ENCODE measurements at places on chromosomes 3 and 15.
A peak's percentile ranks its signal among the peaks of the same experiment; 100 is the strongest.

GRCh38 chr15:99909592-99910295 is 176.5 kb upstream of the LYSMD4 start:
- DNase-seq, result peak; percentile 40

DNA sequence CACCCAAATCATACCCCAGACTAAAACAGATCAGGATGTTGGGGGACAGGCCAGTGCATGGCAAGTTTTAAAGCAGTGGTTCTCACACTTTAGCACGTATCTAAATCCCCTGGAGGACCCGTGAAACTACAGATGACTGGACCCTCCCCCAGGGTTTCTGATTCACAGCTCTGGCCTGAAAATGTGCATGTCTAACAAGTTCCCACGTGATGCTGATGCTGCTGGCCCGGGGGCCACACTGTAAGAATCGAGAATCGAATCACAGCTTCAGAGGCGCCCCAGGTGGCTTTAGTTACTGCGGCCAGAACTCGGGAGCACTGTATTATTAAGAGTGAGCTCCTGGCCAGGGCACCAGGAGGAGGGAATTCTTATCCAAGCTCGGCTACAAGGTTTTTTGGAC is 11.6 kb downstream of the ADAMTS17 start:
- no peak for DNase-seq

DNA sequence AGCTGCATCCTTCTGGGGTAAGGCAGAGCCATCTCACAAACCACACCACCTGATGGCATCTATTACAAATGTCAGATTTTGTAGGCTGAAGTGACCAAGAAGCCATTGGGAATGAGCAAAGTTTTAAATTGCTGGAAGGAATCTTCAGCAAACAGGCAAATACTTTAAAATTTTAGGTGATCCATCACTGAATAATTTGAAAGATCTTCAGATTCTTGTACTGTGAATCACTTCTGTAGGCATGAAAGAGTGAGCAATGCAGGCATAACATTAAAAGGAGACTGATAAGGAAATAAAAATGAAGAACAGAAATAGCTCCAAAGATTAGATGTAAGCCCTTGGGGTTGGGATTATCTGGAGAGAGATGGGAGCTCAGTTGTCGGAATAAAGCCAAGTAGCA is 36.0 kb upstream of the ALDH1L1 start:
- DNase-seq, result no peak

DNA sequence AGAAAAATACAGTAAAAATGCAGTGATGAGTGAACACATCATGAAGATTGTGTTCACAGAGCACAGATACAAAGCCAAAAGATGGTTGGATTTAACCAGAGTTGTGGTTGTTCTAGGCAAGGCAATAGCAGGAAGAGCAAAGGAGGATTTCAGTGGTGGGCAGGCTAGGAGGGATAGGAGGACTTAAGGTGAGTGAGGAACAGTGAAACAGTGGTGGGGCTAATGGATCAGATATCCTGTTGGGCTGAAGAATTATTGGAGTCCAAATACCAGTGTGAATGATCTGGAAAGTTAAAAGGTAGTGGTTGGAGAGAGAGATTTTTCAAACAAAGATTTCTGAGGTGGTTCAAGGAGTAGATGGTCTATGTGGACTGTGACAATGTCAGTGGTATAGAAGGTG is 108.3 kb downstream of the B3GALNT1 start:
- DNase-seq, result no peak

DNA sequence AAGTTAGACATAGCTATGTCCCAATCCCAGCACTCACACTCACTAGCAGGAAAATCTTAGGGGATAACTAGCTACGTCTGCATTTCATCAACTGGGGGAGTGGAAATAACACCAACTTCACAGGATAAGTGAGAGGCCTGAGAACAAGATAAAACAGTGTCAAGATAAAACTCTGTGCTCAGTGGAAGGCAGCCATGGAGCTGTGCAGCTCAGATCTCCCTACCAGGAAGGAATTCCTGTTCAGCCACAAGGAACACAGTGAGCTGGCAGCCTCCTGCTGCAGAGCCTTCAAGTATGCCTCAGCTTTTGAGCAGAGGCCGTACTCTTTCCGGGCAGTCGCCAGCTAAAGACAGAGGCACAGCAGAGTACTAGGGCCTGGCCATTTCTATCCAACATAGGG is 115.8 kb upstream of the TOPAZ1 start:
- DNase-seq, result no peak

DNA sequence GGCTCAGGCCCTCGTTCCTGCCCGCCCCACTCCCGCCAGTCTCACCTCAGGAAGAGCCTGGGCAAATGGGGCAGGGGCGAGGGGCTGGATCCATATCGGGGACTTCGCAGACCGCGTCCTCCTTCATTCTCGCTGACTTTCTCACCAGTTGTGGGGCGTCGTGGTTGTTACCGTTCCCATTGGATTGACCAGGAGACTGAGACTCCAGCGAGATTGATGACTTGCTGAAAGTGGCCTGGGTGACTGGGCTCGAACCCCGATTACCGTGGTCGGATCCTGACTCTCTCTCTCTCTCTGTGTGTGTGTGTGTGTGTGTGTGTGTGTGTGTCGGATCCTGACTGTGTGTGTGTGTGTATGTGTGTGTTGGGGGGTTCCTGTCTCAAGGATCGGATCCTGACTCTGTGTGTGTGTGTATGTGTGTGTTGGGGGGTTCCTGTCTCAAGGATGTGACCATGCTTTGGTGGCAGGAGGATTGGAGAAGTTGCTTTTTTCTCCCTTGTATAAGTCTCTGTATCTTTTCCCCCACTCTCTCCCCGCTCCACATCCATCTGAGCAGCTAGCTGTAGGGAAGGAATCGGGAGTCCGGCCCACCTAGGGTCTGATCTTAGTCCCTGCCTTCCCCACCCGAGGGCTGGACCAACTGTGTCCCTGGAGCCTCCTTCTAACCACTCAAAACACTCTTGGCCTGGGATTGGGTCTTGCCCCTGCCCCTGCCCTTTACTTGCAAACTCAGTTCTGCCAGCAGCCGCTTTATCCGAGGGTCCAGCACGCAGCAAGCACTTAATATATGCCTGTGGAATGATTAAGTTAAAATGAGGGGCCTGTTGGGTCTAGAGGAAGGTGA is 603 bp downstream of the PLEKHO2 start:
- DNase-seq, result no peak

GRCh38 chr3:11555211-11555782 is 88.4 kb downstream of the VGLL4 start:
- no peak for DNase-seq

DNA sequence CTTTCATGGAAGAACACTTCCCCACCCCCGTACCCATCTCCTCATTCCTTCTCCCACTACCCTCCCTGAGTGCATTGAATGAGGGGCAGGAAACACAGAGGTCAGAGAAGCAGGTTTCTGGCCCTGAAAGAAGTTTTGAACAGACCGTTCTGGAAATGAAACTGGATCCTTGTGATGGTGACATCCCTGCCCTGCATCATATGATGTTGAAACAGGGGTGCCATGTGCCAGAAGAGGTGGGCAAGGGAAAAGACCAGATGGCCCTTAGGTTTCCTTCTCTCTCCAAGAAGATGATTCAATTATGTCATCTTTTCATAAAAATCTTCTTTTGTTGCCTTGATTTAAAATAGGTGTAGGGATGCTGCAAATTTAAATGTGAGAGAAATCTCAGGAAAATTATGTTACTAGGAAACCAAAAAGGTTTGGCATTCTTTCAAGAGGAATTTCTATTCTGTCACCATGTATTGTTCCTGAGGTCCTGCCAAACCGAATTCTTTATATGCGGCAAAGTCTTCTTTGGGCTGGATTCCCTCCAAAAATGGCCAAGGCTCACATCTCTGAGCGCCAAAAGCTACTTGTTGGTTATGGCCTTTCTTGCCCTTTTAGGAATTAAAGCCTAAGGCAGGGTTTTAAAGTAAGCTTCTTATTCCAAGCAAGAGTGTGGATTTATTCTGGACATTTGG is 19.9 kb upstream of the TNFAIP8L3 start:
- no peak for DNase-seq

DNA sequence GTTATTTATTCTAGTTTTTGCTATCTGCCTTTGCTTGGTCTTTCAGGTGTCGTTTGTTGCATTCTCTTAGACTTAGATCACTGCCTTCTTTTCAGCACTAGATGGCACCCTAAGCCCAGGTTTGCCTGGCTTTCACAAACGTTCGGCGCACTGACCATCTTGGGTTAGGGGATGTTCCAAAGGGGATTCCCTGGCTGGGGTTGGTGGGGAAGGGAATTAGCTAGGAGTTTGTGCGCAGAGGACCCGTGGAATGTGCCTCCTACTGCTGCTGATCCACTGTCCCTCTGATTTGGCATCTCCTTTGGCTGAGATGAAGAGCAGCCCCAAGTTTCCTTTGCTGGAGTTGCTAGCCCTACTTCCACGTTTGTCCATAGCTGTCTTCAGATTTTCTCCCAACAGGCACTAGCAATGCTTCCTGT is 33.9 kb downstream of the PFN2 start:
- DNase-seq, result peak; percentile 63

- no peak for DNase-seq
These were observed 22.1 kb downstream of the SIAH2 start for GRCh38 chr3:150740733-150741496.

GRCh38 chr3:114879059-114880031 is 267.7 kb downstream of the ZBTB20 start:
- no peak for DNase-seq

GRCh38 chr3:85838921-85839320 is 880.1 kb downstream of the CADM2 start:
- no peak for DNase-seq

DNA sequence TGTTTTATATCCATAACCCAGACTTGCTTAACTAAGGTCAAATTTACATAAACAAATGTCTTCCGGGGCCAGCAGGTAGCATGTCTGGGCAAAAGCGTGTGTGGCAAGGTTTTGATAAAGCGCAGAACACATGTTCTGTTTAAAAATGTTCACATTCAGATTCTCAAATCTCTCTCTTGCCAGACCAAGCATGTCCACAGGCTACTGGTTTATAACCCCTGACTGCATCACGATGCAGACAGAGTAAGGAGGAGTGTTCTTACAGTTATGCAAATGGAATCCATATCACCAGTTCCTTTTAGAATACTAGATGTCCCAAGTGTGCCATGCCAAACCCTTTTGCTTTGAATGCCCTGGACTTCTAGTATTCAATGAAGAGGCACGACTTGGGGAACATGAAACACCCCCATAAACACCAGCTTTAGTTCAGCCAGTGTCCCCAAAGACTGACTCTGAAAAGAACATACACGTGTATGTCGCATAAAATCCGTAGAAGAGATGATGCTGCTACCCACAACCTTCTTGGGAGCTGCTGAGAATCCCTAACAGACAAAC is 412.0 kb downstream of the CNTN4 start:
- DNase-seq, result no peak

DNA sequence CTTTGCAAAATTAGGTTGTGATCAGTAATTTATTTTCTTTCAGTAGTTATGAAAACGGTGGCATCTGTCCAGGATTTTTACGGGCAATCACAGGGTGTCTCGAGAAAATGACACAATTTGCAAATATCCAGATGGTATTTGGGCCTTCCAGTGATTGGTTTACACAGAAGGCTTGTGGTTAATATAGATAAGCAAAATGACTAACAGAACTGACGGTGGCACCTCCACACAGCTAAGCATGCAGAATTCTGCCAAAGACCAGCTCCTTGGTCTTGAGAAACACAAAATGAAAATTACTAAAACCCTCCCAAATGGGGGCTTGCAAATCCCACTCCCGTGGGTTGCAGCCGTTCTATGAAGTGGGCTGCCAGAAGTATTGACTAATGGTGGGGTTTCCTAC is 5.5 kb downstream of the ARHGEF3 start:
- DNase-seq, result no peak

DNA sequence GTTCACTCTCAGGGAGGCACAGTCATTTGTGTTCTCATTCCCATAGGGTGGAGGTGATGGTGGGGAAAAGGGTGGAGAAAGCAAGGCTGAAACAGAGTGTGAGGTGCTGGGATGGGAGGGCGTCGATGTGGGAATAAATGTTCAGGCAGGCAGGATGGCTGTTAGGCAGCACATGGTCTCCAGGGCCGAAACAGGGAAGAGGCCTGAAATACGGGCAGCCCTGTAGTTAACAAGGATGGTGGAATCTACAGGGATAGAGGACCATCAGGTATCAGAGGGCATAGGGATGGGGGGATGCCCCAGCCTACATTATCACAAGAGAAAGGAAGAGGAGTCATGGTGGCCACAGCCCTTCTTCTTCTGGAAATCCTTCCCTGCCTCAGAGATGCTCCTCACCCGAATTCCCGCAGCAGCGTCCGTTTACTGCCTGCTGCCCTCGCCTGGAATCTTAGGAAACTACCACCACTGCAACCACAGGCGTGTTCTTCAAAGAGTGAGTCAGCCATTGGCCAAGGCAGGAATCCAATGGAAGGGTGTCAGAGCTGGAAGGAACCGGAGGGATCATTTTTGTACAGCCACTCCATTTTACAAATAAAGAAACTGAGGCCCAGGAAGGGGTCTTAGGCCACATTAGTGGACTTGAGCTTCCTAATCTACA is 49.7 kb upstream of the POMGNT2 start:
- peak; percentile 73 for DNase-seq

DNA sequence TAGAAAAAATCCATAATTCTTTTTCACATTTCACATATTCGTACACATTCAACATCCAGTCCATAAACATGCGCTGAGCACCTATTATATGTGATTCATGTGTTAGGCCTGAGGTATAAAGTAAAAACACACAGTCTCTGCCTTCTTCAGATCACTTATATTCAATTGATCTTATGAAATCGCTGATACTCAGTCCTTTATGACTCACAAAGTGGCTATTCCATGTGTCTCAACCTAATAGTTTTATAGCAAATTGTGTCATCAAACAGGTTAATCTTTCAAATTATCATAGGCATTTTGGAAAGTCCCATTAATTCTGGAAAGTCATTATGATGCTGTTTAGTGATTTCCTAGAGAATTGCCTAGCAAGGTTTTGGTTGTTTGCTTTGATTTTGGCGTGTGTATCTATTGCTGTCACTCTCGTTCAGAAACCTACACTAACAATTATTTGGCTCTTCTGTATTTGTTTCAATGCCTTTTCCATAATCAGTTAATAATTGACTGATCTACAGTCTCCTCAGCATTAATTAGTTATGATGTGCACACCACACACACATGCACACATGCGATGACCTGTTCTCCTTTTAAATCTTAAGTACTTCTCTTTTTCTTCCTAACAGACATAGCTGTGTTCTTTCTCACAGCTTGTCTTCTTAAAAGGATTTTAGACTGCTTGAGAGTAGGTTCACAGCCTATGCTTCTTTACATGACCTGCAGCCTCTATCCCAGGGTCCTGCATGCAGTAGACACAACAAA is 353.1 kb downstream of the MECOM start:
- DNase-seq, result no peak

- DNase-seq, result no peak
These were observed 249.9 kb upstream of the CTDSPL start for GRCh38 chr3:37611771-37612170.

- no peak for DNase-seq
These were observed 25.1 kb upstream of the TNIK start for GRCh38 chr3:171485338-171485737.

- DNase-seq, result peak; percentile 22
These were observed 527 bp downstream of the CSNK1G1 start for GRCh38 chr15:64355348-64355943.

- no peak for DNase-seq
These were observed 387.3 kb upstream of the RARB start for GRCh38 chr3:25040748-25041147.

GRCh38 chr15:26841941-26842340 is 24.9 kb upstream of the GABRA5 start:
- no peak for DNase-seq

Data from WERI-Rb-1 (cell line).